Dermis blood vessel endothelial cell (primary cell): ENCODE measurements at places on chromosomes 13 and 19. TPM values are rescaled to one million over a fixed set of nuclear protein-coding genes. Genes with fewer than 3 reads are reported as not detected.

The CNFN gene
- total RNA-seq = not detected in 2 replicates

The NLRP7 gene
- total RNA-seq = under 0.01 TPM in 1 of 2 replicates, not detected in the other

The OR7C1 gene
- not detected in 2 replicates for total RNA-seq

- no peak for DNase-seq
Observed at GRCh38 chr13:57558051-57558467, 73.5 kb upstream of the PCDH17 start.

DNA sequence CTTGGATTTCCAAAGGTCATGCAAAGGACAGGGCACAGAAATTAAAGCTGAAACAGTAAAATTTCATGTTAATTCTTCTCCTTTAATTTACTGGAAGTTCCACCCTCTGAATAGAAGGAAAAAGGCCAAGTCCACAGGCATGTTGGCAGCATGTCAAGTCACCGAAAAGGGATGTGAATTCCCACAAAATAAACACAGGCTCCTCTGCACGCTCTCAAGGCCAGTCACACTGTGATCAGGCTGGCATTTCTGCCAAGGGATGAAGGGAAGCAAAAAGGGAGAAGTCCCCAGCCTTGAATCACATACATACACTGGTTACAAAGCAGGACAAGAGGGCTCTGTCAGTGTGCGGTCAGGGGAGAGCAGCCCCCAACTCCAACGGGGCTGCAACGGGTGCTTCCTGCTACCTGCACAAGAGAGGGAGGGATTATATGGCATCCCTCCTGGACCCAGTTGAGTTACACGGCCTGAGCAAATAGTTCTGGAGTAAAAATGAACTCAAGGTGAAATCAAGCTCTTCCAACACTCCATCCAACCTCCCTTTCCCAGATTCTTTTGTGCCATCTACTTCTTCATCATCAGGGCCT, 6.9 kb downstream of the DCLK1 start:
- DNase-seq = no peak

The SHANK1 gene
- 0.09 and 0.17 TPM in 2 replicates for total RNA-seq

The UBE2L5 gene
- 0.05 TPM in 1 of 2 replicates, not detected in the other for total RNA-seq

GRCh38 chr19:38727868-38728660, 16.2 kb downstream of the CAPN12 start:
- DNase-seq = no peak

DNA sequence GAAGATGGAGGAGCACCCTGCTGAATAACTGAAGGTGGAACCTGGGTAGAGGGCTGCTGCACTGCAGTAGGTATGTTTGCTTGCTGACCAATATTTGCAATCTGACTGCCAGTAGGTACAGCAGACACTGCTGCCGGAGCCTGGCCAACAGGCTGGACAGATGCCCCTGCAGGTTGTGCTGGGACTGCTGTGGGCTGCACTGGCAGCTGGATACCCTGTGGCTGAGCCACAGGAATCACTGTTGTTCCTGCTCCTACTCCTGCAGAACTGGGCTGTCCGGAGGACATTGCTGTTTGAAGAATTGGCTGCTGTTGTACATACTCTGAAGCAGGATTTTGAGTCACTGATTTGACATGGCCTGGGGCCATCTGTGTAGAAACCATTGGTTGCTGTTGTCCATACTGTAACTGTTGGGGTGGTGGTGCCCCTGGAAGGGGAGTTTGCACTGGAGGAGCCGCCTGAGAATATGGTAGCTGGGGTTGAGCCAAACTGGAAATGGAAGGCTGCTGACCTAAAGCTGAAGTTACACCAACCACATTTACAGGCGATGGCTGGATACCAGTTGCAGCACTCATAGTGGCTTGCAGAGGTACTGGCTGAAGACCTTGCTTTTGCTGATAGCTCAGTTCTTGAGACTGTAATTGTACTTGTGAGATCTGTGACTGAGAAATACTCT, 2.2 kb downstream of the TSC22D1 start:
- peak; percentile 61 for DNase-seq

DNA sequence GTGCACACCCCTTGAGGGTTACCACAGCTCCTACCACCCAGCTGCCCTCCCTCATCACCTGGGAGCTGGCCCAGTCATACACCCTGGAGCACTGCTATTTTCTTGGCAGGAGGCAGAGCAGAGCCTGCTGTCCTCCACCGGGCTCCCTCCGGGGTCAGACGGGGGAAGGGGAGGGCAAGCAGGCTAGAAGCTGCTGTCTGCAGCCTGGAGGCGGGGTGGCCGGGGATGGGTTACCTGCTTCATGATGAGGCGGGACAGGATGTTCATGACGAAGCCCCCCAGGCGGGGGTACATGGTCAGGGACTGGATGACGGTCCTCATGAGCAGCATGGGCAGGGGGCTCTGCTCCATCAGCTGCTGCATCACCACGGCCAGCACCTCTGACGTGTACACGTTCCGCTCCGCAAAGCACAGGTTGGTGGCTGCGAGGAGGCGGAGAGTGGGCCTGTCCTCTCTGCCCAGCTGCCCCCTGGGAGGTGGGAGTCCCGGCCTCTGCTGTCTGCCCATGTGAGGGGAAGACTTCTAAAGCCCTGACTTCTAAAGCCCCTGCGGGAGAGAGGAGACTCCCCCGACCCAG, 2.7 kb upstream of the RSPH6A start:
- DNase-seq = no peak

- no peak for DNase-seq
Observed at GRCh38 chr13:37241786-37242185, 136.3 kb upstream of the CSNK1A1L start.

- DNase-seq = no peak
Observed at GRCh38 chr19:52273301-52273700, 3.9 kb downstream of the ZNF766 start.

DNA sequence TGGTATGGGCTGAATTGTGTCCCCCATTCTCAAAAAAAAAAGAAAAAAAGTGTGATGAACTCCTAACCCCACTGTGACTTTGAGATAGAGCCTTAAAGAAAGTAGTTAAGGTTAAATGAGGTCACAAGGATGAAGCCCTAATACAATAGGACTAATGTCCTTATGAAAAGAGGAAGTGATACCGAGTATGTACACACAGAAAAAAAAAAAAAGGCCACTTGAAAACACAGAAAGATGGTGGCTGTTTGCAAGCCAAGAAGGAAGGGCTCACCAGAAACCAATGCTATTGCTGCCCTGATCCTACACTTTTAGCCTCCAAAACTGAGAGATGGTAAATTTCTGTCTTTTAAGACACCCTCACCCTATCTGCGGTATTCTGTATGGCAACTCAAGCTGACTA, 955.6 kb downstream of the PCDH17 start:
- no peak for DNase-seq

DNA sequence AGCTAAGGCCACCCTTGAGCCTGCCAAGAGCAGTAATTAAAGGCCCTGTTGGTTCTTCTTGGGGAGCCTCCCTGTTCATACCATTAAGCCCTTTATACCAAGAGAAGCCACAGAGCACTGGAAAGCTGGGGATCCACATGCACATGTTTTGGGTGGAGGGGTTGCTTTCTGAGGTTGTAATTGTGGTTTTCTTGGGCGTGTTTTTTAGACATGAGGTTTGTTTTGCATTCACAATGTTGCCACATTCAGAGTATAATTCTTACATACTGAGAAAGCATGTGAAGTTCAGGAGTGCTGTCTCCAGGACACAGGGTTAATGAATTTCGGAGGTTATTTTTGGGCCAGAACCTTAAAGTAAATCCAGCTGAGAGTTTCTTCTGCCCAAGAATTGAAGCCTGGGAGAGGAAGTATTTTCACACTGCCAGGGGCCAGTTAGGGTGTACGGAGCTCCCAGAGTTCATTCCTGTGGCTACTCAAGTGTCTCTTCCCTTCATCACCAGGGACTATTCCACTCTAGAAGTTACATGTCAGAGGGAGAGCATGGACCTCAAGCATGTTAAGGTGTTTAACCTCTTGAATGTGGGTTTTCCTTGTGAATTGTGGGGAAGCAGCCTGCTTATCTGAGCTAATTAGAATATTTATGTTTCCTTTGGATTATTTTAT, 37.0 kb downstream of the ZNF136 start:
- DNase-seq = no peak

- DNase-seq = peak; percentile 78
Observed at GRCh38 chr13:36297366-36298338, at the start of gene CCDC169. Gene CCDC169 (minus strand): TSS chr13:36297814. CDS start chr13:36297719, 95 bp downstream.

DNA sequence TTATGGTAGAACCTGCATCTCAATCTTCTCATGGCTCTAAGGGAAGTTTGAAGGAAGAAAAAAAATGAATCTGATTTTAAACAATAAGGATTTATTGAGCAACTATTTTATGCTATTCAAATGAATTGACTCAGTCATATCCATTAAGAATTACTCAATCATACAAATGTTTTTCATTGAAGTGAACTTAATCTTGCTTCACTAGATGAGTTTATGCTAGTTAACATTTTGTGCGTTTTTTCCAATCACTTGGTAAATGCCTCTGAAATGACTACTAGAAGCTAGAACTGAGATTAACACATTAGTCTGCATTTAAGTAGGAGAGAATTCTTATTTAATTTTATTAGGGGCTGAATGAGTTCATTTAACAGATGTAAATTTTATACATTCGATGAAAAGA, 25.2 kb downstream of the RXFP2 start:
- DNase-seq = no peak

DNA sequence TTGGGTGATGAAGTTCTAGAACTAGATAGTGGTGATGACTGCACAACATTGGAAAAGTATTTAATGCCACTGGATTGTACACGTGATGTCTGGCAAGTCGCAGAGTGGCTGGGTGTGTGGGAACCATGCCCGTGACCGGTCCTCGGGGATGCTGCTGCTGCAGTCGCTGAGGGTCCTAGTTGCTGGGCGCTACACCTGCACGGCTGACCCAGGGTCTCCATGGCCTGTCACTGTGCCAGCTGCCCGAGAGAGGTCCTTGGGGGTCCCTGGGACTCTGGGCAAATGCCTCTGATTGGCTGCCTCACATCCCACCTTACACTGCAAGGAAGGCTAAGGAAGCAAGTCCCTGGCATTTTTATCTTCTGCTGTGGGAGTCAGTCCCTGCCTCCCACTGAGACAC, 109.1 kb upstream of the PABPC3 start:
- DNase-seq = no peak

DNA sequence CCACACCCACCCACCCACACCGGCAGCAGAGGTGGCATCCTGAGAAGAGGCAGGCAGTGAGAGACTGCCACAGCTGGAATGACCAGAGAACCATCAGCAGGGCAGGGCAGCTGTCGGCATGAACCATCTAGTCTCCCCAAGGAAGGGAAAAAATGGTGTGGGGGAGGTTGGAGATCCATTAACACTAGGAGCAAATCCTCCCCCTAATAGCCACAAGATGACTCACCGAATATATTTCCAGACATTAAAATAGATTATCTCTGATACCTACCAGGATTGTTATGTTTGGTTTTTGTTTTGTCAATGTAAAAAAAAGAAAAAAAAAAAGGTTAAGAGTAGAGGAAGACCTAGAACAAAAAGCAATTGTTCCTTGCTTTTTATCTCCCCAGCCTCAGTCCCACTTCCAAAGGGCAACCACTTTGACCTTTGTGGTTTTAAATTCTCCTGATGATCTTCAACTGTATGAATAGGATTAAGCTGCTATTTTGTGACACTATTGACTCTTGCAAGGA, 34.2 kb downstream of the THSD1 start:
- DNase-seq = peak; percentile 68

GRCh38 chr19:42469311-42470235, 26.8 kb upstream of the CXCL17 start:
- no peak for DNase-seq

- peak; percentile 87 for DNase-seq
Observed at GRCh38 chr19:1856698-1857603, 6.4 kb downstream of the KLF16 start.

The C1QTNF9B gene
- total RNA-seq = not detected in 2 replicates

GRCh38 chr13:88223958-88224357, 552.8 kb downstream of the SLITRK5 start:
- no peak for DNase-seq

GRCh38 chr13:96984051-96984508, 10.2 kb downstream of the OXGR1 start:
- DNase-seq = peak; percentile 71

The KIRREL2 gene
- total RNA-seq = not detected in 2 replicates

DNA sequence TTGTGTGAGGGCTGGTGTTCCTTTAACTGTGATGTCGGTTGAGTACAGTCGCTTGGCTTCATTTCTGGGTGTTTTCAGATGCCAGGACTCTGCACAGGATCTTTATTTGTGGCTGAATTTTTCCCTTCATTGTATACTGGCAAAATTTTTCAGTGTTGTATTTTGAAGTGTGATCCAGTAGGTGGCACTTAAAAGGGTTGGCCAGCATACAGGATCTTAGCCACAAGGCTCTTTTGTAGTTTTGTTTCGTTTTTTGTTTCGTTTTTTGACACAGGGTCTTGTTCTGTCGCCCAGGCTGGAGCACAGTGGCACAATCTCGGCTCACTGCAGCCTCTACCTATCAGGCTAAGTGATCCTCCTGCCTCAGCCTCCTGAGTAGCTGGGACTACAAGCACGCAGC, 8.7 kb downstream of the FCAR start:
- no peak for DNase-seq

- DNase-seq = peak; percentile 40
Observed at GRCh38 chr13:29537736-29538651, 57.5 kb downstream of the SLC7A1 start.

The ZNF724 gene
- total RNA-seq = 5.6 and 8.7 TPM in 2 replicates

GRCh38 chr13:75792526-75793187, 156.5 kb downstream of the LMO7 start:
- no peak for DNase-seq

The BORCS8 gene
- total RNA-seq = 19.8 and 20.3 TPM in 2 replicates

The MISP gene
- total RNA-seq = 0.05 TPM in 1 of 2 replicates, not detected in the other

DNA sequence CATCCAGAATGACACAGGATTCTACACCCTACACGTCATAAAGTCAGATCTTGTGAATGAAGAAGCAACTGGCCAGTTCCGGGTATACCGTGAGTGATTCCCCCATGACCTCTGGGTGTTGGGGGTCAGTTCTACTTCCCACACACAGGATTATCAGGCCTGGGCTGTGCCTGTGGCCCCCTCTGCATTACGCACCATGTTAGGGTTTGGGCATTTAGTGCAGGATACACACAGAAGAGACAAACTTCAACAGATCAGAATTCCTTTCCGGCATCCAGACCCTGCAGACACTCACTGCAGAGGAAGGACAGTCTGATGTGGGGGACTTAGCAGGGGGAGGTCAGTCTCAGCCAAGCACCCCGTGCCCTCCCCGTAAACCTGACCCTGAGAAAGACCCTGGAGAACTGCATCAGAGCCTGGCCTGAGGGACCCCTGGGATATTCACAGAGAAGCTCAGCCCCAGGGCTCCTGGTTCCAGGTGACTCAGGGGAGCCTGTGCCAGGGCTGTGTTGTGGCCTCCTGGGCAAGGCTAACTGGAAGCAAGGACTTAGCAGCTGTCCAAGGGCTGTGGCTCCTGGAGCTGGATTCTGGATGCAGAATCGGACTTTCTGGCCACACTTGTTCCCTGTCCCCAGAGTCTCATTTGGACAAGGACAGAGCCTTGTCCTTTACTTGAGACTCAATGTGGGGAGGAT, 1.7 kb downstream of the CEACAM5 start:
- DNase-seq = no peak

DNA sequence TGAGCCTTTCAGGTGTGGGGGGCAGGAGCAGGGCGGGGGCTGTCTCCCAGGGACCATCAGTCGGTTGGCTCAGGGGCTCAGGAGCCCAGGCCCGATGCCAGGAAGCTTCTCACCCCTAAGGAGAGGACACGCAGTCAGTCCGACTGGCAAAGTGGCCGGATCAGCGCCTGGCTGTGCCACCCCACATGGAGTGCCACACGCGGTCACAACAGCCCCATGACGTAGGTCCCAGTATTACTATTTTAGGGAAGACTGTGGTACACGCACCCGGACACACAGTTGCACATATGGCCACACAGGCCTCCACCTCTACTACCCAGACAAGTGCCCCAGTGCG, 29.3 kb upstream of the GRTP1 start:
- no peak for DNase-seq

GRCh38 chr13:45328661-45329111, 12.3 kb downstream of the TPT1 start:
- DNase-seq = no peak

The PRSS57 gene
- total RNA-seq = not detected in 2 replicates
